ENCODE measurements at places on chromosomes 5 and 9.

DNA sequence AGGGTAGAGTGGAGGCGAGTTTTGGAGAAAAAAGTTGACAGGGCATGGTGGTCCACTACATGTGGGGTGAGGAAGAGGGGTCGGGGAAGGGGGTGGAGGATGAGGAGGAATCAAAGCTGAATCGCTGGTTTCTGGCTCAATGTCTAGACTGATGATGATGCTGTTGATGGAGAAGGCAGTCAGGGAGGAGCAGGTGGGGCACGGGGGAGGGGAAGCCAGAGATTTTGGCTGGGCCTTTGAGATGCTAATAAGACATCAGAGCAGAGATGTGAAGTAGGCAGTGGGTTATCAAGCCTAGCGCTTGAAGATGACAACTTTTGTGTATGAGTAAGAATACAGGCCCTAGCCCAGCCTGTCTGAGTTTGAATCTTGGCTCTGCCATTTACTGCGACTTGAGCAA lies 32.4 kb upstream of the TTC23L start:
- no peak for DNase-seq

DNA sequence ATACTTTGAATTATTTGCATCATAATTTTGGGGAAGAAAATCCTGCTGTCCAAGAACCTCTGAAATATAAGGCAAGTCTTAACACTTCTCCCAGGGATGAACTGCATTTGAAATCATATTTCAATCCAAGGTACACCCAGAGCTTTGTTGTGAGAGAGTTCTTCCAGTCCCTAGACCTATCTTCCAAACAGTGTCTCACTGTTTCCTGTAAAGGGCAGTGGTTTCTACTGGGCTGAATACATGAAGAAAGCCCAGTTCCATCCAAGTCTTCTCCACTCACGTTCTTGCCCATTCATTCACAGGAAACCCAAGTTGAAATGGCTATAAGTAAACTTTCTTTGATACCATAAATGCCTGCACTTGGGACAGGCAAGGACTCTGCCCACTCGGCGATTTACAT lies 108.3 kb upstream of the LHFPL2 start:
- DNase-seq, result no peak

GRCh38 chr5:117065161-117065560 lies 490.5 kb upstream of the SEMA6A start:
- DNase-seq, result no peak

DNA sequence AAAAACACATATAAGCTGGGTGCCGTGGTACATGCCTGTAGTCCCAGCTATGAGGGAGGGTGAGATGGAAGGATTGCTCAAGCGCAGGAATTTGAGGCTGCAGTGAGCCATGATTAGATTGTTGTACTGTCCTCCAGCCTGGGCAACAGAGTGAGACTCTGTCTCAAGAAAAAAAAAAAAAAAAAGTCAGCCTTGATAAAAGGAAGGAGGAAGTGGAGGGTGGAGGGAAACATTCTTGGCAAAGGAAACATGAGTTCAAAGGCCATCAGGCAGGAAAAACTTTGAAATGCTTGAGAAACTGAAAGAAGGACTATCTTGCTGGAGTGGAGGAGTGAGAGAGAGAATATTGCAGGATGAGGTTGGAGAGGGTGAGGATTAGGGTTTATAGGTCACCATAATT lies 18.3 kb upstream of the ANKHD1 start:
- DNase-seq, result no peak

GRCh38 chr9:92669527-92669889 lies 423 bp downstream of the IPPK start:
- no peak for DNase-seq

DNA sequence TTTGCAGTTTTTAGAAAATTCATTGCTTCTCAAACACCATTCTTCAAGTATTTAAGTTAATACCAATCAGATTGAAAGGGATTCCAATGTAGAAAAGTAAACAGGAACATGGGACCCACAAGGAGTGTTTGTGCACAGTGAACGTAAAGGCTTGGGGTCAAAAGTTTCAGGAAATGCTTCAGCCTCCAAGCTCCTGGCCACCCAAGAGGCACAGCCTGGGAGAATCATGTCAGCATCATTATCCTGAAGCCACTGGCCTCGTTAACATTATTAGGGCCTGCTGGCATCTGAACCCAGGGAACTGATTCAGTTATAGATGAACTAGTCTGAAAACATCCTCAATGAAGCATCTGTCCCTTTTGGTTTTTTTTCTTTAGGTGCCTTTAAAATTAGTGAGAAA lies 122.9 kb downstream of the NXNL2 start:
- DNase-seq, result peak; percentile 26

DNA sequence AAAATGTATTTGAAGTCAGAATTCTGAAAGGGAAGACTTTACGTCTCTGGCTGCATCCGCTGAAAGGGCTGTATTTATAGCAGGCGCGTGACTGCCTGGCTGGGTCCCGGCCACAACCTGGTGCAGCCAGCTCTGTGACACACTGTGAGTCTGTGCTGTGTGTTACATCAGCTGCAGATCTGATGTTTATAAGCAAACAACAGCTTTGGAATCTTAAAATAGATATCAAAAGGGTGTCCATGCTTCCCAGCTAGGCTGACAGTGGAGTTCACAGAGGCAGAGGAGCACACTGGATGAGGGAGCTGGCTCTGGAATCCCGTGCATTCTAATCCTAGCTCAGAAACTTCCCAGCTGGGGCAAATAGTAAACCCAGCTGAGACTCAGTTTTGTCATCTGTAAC lies 433.4 kb upstream of the BRINP1 start:
- peak; percentile 54 for DNase-seq

- DNase-seq, result no peak
Measured at GRCh38 chr5:133706506-133707430, 94.4 kb upstream of the FSTL4 start.

- DNase-seq, result no peak
Measured at GRCh38 chr9:2723376-2724065, 6.2 kb downstream of the KCNV2 start.

DNA sequence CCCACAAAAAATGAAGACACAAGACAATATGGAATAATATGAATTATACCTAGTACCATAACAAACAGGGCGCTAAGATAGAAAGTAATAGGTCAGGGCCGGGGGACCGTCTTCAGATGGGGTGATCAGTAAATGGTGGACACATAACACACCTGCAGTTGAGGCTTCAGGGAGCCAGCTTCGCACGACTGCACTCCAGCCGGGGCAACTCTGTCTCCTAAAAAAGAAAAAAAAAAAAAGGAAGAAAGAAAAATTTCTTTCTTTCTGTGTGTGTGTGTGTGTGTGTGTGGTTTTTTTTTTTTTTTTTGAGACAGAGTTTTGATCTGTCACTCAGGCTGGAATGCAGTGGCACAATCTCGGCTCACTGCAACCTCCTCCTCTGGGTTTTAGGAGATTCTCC lies 75.0 kb upstream of the HSPA9 start:
- no peak for DNase-seq

DNA sequence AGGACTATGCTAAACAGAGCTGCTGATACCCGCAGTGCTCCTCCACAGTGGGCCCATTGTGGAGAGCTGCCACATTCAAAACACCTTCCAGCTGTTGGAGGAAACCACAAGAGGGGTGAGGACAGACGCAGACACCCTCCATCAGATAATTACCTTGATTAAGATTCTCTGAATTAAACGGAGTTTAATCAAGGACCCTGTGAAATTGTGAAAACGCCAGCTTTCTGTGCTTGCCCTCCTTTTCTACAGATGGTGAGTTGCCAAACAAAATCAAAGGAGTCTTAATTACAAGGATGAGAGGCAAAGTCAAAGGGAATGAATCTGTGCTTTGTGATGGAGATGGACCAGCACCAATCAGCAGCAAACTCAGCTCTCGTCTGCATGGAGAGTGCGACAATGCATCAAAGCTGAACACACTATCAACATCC lies 596.1 kb downstream of the ELAVL2 start:
- DNase-seq, result no peak

- peak; percentile 82 for DNase-seq
Measured at GRCh38 chr5:65760504-65761275, 38.7 kb downstream of the NLN start.

GRCh38 chr9:23160952-23161469 lies 665.0 kb downstream of the ELAVL2 start:
- DNase-seq, result no peak

- DNase-seq, result no peak
Measured at GRCh38 chr5:61659221-61659696, 327.2 kb downstream of the ZSWIM6 start.

DNA sequence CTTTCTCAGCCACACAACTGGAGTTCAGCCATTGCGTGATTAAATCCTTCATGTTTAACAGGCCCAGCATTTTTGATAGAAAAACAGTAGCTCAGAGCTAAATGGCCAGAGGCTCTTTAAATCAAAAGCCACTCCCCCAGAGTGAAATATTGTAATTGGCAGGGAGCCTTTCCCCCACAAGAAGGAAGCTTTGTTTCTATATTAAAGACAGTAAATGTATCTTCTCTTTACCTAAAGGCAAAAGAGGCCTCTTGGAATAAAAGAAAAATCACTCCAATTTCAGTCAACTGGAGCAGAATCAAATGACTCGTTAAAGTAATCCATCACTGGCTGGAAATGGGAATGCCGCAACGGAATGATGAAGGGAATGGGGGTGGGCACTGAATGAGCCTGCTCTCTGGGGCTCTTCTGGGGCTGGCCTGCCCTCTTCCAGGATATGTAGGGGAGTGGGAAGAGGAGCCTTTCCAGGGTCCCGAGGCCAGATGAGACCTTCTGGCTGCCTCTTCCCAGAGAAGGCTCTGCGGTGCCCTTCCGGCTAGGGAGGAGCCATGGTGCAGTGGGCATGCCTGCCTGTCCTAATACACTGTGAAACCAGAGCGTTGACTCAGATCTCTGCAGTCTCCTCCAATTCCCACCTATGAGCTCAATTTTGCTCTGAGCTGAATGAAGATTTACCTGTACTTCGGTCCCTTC lies 45.2 kb downstream of the ANKDD1B start:
- peak; percentile 61 for DNase-seq

All from astrocyte of the hippocampus (primary cell).